ENCODE measurements at places on chromosomes 6 and 20.
A peak's percentile ranks its signal among the peaks of the same experiment; 100 is the strongest.

- DNase-seq: no peak
Measured at GRCh38 chr6:166440106-166440505, 57.4 kb upstream of the MPC1 start.

- DNase-seq: no peak
Measured at GRCh38 chr6:167504385-167504961, 179.6 kb downstream of the TTLL2 start.

DNA sequence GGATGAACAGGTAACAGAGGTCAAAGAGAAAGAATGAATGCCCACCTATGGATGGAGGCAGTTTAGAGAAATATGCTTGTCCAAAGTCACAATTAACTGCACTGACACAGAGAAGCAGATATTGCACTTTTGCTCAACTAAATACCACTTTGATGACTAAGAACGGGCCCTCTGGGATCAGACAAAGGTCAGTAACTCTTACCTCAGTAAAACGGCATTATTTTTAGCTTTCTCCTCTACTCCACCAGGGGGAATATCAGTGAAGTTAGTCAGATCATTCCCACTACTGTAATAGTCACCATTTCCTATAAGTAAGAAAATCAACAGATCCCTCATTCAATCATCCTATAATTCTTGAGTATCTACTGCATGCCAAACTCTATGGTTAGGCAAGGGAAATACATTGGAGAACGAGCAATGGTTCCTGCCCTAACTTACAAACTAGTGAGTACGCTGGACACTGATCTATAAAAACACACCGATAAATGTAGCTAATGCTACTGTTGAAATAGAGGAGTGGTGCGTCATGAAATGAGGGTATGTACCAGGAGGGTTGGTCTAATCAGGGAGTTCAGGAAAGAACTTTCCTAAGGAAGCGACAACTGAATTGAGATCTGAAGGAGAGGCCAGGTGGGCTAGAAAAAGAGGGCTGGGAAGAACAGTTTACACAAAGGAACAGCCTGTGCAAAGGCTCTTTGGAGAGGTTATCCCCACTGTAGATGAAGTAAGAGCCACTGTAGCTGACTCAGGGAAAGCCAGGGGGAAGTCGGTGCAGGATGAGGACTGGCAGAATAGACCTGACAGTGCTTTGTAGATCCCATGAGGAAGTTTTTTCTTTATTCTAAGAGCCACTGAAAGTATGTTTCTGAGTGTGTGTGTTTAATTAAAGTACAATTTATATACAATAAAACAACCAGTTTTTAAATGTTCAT is 9.2 kb downstream of the ECI2 start:
- peak; percentile 92 for DNase-seq

GRCh38 chr20:56249244-56249955 is 868 bp downstream of the MC3R start:
- peak; percentile 16 for DNase-seq

- no peak for DNase-seq
Measured at GRCh38 chr20:54250691-54251090, 42.8 kb downstream of the PFDN4 start.

DNA sequence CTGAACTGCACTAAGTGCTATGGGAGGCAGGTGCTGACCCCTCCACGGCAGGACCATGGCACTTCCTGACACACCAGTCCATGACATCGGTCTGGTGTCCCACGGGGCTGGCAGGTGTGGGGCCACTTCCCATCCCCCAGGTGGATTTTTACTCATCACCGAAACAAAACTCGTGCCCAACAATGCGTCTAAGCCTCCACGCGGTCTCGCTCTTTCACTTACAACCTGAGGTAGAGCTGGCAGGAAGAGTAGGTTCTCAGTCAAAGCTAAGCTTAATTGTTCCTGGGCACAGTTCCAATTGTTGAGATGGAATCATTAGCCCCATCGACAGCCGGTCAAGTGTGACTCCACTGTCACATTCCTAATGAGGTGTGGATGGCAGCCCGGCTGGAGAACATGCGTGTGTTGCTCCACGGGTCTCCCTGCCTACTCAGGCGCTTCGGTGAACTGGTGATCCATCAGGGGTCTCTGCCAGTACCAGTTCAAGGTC is 125.7 kb downstream of the SLC23A2 start:
- DNase-seq: no peak

- DNase-seq: no peak
Measured at GRCh38 chr6:147870506-147871110, 362.1 kb downstream of the SAMD5 start.
